ENCODE measurements at places on chromosomes 6 and 20.

- no peak for DNase-seq
These were observed 36.7 kb downstream of the KIF6 start for GRCh38 chr6:39688494-39688893.

DNA sequence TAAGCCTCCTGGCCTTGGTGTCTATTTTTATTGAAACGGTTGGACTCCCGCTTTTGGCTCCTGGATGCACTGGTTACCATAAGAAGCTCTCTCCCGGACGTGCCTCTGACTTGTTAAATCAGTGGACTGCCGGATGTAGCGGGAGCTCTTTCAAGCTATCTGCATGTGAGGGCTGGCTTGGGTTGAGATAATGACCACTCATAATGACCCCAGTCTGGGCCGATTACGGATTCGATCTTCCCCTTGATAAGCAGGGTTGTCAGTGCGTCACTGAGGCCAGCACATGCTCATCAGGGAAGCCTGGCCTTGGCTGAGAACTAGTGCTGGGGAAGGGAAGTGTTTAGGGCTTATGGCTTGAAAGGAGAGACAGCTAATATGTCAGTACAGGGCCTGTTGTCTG lies 528.1 kb downstream of the CDH26 start:
- no peak for DNase-seq

DNA sequence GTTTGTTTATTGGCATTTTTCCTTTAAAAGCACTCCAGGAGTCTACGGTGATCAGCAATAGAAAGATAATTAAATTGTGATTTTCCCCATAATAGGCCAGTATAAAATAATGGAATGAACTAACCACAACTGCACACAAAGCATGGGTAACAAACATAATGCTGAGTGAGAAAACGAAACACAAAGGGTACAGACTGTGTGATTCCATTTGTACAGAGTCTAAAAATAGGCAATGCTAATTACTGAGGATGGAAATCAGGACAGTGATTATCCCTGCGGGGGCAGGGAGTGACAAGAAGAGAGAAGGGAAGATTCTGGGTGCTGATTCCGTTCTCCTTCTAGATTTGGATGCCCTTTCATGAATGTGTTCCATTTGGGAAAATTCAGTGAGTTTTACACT lies 478.1 kb downstream of the PREX1 start:
- DNase-seq = no peak

- no peak for DNase-seq
These were observed 14.7 kb downstream of the FAM110A start for GRCh38 chr20:848193-848592.

GRCh38 chr20:10910535-10911178 lies 236.9 kb upstream of the JAG1 start:
- DNase-seq = no peak
